AG09319 (cell line): ENCODE measurements at places on chromosomes 1 and 21.

- DNase-seq = no peak
Measured at GRCh38 chr1:173433751-173434326, 43.3 kb upstream of the PRDX6 start.

- DNase-seq = no peak
Measured at GRCh38 chr1:37475380-37476086, 1.2 kb downstream of the ZC3H12A start.

- no peak for DNase-seq
Measured at GRCh38 chr21:42734323-42734971, 81.0 kb downstream of the PDE9A start.

- DNase-seq = no peak
Measured at GRCh38 chr1:171521567-171521966, 36.2 kb downstream of the PRRC2C start.

GRCh38 chr1:161350671-161351070 is 17.0 kb downstream of the CFAP126 start:
- no peak for DNase-seq

GRCh38 chr1:1593834-1594601 is 5.9 kb downstream of the FNDC10 start:
- DNase-seq = no peak

GRCh38 chr1:245330951-245331350 is 176.2 kb downstream of the KIF26B start:
- DNase-seq = no peak
